ENCODE measurements at places on chromosomes 11 and 22.

- DNase-seq = no peak
Measured at GRCh38 chr22:47486569-47487312, 724.3 kb downstream of the TBC1D22A start.

GRCh38 chr11:67418476-67419281, 3.2 kb downstream of the CARNS1 start:
- no peak for DNase-seq

- no peak for DNase-seq
Measured at GRCh38 chr11:71542879-71543777, 5.1 kb upstream of the KRTAP5-9 start.

DNA sequence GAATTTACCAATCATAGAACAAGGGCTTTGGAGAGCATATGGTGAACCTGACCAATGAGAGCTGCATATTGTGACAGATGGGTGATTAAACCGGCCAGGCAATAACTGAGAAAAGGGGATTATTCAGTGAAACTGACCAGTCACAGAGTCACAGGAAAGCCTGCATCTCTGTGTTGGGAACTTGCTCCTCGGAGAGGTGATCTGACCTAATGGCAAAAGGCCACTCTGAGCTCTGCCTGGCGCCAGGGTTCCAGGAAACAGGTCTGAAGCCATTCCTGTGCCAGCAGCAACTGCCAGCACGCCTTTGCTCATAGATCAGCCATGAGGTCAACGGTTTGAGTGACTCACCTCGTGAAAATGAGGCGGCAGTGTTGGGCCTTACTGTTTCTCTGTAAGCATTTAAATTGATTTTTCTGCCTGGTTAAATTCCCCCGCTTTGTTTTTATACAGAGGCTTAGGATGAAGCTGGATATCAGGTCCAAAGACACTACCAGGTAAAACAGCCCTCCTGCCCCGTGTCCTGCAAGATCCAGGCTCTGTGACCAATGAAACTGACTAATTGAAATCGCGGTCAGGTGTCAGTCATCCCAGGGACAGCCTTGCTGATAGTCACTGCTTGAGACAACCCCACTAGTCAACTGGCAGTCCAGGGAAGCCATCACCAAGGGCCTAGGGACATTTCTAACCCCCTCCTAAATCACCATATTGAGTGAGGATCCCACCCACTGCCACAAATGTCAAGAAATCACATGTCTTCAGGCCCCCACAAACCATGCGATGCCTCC, 35.8 kb upstream of the MYOD1 start:
- no peak for DNase-seq

DNA sequence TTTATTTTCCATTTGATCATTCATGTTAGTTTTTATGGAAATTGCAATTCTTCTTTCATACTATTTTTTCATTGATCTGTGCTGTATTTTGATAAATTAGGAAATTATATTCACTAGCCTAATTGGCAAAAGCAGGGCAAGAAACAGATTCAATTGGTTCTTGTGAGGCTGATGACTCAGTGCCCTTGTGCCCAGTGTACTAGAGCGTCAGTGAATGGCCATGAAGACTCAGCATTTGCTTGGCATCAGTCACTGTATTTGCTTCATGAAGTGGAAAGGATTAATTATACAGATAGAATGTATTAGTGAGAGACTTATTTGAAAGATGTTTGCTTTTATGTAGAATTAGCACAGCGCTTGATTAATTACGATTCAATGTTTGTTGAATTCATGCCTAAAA, 31.8 kb downstream of the MRGPRX1 start:
- no peak for DNase-seq

DNA sequence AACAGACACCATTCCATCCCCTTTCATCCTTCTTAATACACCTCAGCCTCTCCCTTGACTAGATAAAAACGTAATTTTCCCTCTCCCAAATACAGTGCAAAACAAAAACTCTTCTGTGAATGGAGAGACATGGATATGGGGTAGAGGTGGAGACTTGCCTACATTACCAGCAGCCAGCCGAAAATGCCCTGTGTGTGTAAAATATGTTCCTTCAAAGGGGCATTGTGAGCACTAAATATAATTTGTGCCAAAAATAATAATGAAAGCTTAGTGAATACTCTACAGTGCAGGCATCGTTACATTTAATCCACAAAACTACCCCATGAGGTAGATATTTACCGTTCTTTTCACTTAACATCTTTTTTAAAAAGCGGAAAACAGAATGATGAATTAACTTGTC, 1.0 kb upstream of the TRIM44 start:
- DNase-seq = no peak

GRCh38 chr11:123375832-123376231, 54.2 kb upstream of the GRAMD1B start:
- no peak for DNase-seq

DNA sequence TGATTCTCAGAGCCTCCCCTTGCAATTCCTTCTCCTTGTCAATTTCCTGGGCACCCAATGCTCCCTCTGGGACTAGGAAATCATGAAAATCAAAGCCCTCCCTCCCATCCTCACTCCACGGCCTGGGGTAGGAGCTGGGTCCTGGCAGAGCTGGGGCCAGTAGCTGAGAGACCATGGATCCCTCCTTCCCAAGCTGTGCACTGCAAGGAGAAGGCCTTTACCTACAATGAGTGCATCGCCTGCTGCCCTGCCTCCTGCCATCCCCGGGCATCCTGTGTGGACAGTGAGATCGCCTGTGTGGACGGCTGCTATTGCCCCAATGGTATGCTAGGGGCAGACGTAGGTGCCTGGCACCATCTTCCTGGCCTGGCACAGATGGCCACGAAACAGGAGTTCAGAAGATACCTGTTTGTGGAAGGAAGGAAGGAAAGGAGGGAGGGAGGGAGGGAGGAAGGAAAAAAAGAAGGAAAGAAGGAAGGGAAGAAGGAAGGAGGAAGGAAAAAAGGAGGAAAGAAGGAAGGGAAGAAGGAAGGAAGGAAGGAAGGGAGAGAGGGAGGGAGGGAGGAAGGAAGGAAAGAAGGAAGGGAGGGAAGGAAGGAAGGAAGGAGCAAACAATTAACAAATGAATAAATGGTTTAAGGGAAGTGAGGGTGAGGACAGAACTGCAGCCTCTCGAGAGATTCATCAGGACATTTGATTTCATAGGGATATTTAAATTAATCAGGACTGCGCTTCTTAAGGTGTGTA, 12.5 kb downstream of the OTOG start:
- no peak for DNase-seq

DNA sequence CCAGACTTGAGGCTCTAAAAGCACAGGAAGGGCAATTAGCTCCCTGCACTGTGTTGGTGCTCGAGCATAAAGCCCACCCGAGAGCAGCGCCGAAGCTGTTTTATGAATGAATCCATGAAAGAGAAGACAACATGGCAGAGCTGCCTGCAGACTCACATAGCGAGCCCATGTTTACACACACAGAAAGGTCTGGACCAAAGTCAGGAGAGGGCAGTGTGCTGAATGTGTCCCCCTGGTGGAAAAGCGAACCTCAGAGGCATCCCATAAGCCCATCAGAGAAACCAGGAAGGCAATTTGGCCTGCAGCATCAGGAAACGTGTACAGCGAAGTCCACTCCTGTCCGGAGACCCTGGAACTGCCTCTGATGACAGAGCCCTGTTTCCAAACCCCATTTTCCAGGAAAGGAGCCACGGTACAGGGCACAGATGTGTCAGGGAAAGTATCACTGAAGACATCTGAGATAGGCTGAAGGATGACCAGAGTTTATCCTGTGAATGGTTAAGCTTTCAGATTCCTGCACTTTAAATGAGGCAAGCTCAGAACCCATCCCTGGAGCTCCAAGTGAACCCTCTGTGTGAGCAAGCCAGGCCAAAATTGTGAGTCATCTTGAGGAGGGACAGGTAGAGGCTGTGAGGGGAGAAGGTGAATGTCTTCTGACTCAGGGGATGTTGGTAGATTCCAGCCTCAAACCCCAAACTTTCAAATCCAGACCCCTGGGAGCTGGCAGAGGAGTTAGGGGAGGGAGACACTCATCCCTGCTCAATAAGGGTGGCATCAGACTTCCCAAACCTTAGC, 36.9 kb downstream of the CHRDL2 start:
- DNase-seq = no peak

- DNase-seq = no peak
Measured at GRCh38 chr11:59617876-59618275, 2.3 kb upstream of the OSBP start.

DNA sequence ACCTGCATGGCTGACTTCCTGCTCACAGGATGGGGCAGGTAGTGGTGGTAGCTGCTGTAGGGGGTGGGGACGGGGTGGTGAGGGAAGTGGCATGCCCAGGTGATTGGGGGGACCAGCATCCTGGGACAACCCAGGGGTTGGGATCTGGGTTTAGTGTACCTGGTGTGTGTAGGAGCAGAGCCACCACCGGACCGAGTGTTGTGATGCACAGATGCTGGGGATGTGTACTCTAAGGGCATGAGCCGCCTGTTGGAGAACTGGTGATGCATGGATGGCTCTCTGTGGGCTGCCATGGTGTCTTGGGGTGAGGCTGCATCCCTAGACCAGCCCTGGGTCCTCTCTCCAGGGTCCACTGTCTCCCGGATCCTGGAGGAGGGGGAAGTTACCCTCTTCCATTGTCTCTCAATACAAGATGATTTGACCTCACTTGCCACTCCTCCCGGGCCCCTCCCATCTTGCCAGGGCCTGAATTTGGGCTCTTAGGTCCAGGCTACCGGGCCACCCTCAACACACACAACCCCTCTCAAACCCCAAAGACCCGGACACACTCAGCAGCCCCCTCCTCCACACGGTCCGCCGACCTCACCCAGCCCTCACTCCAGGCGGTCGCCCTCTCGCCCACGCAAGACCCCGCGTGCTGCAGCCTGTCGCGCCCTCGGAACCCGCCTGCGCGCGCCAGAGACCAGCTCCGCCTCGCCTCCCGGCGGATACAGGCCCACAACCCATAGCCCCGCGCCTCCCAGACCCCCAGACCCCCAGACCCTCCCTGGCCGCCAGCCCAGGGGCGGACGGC, 619 bp downstream of the LRRC75B start:
- no peak for DNase-seq

DNA sequence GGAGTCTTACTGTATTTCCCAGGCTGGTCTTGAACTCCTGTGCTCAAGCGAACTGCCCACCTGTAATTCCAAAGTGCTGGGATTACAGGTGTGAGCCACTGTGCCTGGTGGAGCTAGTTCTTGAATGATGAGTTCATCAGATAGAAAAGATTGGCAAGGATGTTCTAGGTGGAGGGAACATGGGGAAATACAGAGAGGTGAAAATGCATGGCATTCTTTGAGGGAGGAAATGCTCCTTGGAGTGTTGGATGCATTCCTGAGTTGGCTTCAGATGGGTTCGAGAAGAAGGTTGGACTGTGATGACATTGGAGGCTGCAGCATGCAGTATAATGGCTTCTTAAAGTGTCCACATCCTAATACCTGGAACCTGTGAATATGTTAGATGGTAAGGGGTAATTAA, 4.4 kb downstream of the DDX10 start:
- DNase-seq = no peak

Measured in activated gamma-delta T cell (primary cell).